ENCODE measurements at places on chromosomes 2 and 18.
A peak's percentile ranks its signal among the peaks of the same experiment; 100 is the strongest.

GRCh38 chr2:196977507-196977906 lies 51.0 kb upstream of the PGAP1 start:
- H3K27ac ChIP-seq = no peak overlapping the region
- DNase-seq = no peak
- H3K4me3 ChIP-seq = no peak overlapping the region
- H3K27me3 ChIP-seq = no peaks in the 10 kb centered on the region
- H3K4me1 ChIP-seq = peaks cover 5% of the 10 kb centered on the region
- H3K36me3 ChIP-seq = no peaks in the 10 kb centered on the region

- peak overlapping the region; percentile 95 for H3K27ac ChIP-seq
- peaks cover 91% of the 10 kb centered on the region for H3K4me1 ChIP-seq
- no peaks in the 10 kb centered on the region for H3K27me3 ChIP-seq
These were observed 166.9 kb upstream of the KLF7 start for GRCh38 chr2:207332480-207333212.

DNA sequence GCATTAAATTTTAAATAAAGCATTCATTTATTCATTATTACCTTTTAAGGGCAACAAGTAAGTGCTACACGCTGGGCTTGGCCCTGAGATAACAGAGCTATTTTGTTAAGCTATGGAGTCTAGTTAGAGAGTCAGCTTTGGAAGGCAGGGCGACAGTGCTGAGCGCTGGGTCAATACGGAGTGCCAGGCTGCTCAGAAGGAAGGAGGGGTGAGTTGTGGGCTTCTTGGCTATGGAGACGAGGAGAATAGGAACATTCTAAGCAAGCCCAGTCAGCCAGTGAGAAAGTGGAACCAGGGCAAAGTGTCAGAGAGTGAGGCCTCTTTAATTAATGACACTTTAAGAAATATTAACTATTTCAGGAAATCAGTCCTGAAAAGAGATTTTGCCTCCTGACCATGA lies 288.4 kb downstream of the LRRTM1 start:
- no peaks in the 10 kb centered on the region for H3K36me3 ChIP-seq
- H3K27me3 ChIP-seq = no peaks in the 10 kb centered on the region
- no peak overlapping the region for H3K27ac ChIP-seq

GRCh38 chr18:47113796-47114540 lies 36.3 kb downstream of the HDHD2 start:
- no peak overlapping the region for H3K27ac ChIP-seq
- peaks cover 35% of the 10 kb centered on the region for H3K36me3 ChIP-seq
- no peak for DNase-seq
- H3K4me1 ChIP-seq = no peaks in the 10 kb centered on the region
- H3K27me3 ChIP-seq = no peaks in the 10 kb centered on the region

GRCh38 chr2:151083856-151084795 lies 177.5 kb downstream of the RBM43 start:
- no peaks in the 10 kb centered on the region for H3K4me1 ChIP-seq
- no peak overlapping the region for H3K4me3 ChIP-seq
- H3K27me3 ChIP-seq = peaks cover 8% of the 10 kb centered on the region
- no peak overlapping the region for H3K27ac ChIP-seq
- no peaks in the 10 kb centered on the region for H3K36me3 ChIP-seq

DNA sequence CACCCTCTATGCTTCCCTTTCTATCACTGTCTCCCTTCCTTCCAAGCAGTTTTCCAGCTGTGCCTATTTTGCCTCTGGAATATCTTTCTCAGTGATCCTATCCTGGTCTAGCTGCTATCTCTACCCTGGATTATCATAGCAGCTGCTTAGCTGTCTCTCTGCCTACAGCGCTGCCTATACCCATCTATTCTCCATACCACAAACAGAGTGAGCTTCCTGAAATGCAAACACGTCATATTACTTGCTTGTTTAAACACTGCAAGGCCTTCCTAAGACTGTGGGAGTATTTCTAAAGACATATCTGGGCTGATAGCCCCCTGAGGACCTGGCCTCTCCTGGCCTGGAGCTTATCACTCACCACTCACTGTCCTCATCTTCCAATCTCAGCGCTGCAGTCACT lies 220.1 kb downstream of the NAPG start:
- no peak overlapping the region for H3K27ac ChIP-seq
- no peak overlapping the region for H3K4me3 ChIP-seq
- H3K27me3 ChIP-seq = no peaks in the 10 kb centered on the region
- H3K4me1 ChIP-seq = peaks cover 4% of the 10 kb centered on the region
- H3K36me3 ChIP-seq = no peaks in the 10 kb centered on the region

DNA sequence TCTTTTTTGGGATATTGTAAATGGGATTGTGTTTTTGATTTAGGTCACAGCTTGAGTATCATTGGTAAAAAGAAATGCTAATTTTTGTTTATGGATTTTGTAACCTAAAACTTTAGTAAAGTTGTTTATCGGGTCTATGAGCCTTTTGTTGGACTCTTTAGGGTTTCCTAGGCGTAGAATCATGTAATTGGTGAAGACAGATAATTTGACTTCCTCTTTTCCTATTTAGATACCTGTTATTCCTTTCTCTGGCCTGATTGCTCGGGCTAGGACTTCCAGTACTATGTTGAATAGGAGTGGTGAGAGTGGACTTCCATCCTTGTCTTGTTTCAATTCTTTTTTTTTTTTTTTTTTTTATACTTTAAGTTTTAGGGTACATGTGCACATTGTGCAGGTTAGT lies 149.0 kb downstream of the QPCT start:
- no peak overlapping the region for H3K4me3 ChIP-seq
- H3K27ac ChIP-seq = no peak overlapping the region
- H3K36me3 ChIP-seq = no peaks in the 10 kb centered on the region
- H3K4me1 ChIP-seq = no peaks in the 10 kb centered on the region
- no peak for DNase-seq
- no peaks in the 10 kb centered on the region for H3K27me3 ChIP-seq

DNA sequence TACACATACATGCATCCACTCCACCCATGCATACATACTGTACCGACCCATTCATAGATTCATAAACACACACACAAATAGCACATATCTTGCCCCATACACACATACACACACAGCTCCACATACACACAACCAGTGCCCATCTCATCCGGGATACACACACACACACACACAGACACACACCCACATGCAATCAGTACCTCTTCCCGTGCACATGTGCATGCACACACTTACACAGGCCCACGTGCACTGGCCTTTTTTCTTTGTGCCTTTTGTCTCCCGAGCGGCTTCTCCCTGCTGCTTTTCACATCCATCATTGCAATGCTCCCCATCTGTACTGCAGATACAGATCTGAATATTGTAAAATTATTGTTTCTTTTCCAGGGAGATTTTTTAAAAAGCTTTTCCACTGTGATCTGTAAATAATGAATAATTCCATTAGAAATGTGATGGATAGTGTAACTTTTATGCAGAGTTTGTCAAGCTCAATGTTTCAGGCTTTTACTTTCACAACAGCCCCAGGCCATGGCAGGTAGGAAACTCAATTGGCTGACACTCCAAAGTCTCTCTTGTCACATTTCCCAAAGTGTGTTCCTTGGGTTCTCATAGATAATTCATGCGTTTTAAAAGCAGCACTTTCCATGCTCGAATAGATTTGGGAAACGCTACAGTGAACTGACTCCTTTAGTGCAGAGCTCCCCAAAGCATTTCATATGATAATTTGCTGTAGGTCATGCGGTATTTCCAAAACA lies 393.5 kb downstream of the CTNNA2 start:
- no peak for DNase-seq
- no peaks in the 10 kb centered on the region for H3K4me1 ChIP-seq
- no peaks in the 10 kb centered on the region for H3K36me3 ChIP-seq
- H3K4me3 ChIP-seq = no peak overlapping the region

- H3K36me3 ChIP-seq = no peaks in the 10 kb centered on the region
- DNase-seq = no peak
- peaks cover 5% of the 10 kb centered on the region for H3K27me3 ChIP-seq
- H3K4me1 ChIP-seq = peaks cover 17% of the 10 kb centered on the region
- H3K27ac ChIP-seq = peak overlapping the region; percentile 72
These were observed 28.3 kb downstream of the MCFD2 start for GRCh38 chr2:46887028-46887885.

DNA sequence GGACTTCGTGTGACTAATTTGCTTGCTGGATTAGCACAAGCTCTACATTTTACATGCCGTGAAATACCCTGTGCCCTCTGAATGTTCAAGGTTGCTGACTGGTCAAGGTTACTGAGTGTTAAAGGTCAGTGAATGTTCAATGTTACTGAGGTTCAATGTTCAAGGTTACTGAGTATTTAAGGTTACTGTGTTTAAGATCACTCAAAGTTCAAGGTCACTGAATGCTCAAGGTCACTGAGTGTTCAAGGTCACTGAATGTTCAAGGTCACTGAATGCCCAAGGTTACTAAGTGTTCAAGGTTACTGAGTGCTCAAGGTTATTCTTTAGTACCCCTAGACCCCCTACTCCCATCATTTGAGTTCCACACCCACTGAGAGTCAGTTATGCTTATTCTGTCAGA lies 277.6 kb downstream of the CLIP4 start:
- DNase-seq = no peak
- H3K27me3 ChIP-seq = peaks cover 10% of the 10 kb centered on the region
- no peak overlapping the region for H3K27ac ChIP-seq
- H3K36me3 ChIP-seq = no peaks in the 10 kb centered on the region

DNA sequence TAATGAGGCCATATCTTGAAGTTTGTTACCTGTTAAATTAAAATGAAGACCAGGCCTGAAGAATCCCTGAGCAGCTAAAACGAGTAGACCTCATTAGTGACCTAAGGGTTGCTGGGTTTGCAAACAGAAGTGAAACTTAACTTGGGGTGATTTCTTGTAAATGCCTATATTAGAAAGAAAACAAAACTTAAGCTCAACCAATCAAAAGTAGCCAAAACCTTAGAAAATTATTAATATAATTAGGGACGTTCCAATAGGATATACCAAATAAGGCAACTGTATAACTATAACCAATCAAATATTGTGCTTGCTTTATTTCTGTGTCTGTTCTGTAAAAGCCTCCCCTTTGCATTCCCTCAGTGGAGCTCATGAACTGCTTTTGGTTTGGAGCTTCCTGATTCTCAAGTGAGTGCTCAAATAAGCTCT lies 137.9 kb upstream of the VRK2 start:
- no peak overlapping the region for H3K4me3 ChIP-seq
- no peak for DNase-seq
- peaks cover 23% of the 10 kb centered on the region for H3K4me1 ChIP-seq
- no peaks in the 10 kb centered on the region for H3K27me3 ChIP-seq

- DNase-seq = peak; percentile 85
- no peaks in the 10 kb centered on the region for H3K27me3 ChIP-seq
- H3K36me3 ChIP-seq = peaks cover 24% of the 10 kb centered on the region
- peak within 1 kb of the TSS; percentile 86 for H3K27ac ChIP-seq
These were observed at the start of gene METTL5 for GRCh38 chr2:169824373-169825333. Gene METTL5, minus strand, starts transcription at chr2:169824905. Its CDS starts 308 bp downstream, at chr2:169824597.

- no peak overlapping the region for H3K27ac ChIP-seq
- H3K27me3 ChIP-seq = no peaks in the 10 kb centered on the region
- no peak overlapping the region for H3K4me3 ChIP-seq
- peaks cover 81% of the 10 kb centered on the region for H3K4me1 ChIP-seq
These were observed 47.2 kb downstream of the USP34 start for GRCh38 chr2:61423714-61424113.

DNA sequence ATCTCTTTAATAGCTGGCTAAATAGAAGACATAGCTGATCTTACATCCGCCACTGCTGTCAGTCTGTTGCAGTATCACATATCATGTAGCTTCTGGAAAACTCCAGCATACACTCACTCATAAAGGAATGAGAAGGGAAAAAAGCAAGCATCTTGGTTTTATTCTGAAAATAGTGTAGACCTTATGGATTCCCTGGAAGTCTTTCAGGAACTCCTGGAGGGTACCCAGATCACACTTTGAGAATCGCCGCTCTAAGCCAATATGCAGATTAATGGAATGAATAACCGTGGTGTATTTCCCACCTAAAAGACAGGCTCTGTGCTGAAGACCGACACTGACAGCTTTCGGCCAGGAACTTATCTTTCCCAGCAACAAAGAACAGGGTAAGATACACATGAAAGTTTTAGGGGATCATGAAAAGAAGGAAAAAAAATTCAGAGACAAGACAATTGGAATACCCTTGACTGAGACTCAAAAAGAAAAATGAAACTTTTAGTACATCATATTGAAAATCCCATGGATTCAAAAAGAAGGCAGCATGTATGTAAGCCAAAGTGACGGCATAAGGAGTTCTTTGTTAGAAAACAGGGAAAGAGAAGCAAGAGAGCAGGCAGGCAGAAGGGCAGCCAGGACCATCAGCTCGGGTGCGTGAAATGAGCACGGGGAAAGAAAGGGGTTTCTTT lies 56.4 kb upstream of the SEC11C start:
- DNase-seq = no peak
- no peaks in the 10 kb centered on the region for H3K36me3 ChIP-seq
- H3K27me3 ChIP-seq = peaks cover 17% of the 10 kb centered on the region
